MV-4-11 (cell line): ENCODE measurements at places on chromosomes 11 and 22.

DNA sequence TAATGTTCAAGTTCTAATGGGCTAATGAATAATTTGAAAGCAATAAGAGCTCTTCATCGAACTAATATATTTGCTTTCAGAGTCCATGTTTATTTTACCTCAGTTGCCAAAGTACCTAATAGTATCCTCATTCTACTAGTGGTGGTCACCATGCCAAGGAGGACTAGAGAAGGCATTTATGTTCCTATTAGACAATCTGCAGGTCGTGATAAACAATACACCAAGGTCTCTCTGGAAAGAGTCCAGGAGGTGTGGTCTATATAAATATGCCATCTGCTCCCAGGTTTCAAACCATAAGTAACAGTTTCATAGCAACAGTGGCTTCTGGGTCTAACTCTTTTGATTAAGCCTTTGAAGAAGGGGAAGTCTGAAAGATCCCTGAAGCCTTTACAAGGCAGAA is 42.9 kb downstream of the ARFGAP3 start:
- DNase-seq, result peak; percentile 27

DNA sequence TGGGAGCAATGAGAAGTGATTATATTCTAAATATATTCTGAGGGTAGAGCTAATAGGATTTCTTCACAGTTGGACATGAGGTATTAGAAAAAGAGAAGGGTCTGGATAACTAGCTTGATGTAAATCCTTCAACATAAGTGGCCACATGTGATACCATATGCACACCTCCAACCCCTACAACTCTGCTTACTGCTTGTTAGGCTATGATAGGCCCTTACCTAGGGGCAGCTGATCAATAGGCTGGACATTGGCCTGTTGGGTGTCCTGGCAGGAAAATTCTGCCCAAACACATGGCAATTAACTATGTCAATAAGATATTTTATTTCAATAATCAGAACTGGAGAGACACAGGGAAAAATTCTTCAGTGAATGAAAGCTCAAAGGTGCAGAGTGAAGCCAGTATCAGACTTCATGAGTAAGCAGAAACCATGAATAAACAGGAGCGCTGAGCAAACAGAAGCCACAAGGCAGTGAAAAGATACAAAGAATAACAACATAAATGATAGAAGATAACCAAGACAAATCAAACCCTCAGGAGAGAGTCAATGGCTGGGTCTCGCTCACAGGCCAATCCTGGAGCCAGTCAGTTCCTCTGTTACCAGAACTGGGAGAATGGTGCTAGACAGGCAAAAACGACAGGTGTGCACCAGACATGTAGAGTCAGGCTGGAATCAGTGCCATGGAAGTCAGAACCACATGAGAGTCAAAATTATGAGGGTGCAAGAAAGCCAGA is 46.3 kb upstream of the PSMA1 start:
- no peak for DNase-seq

DNA sequence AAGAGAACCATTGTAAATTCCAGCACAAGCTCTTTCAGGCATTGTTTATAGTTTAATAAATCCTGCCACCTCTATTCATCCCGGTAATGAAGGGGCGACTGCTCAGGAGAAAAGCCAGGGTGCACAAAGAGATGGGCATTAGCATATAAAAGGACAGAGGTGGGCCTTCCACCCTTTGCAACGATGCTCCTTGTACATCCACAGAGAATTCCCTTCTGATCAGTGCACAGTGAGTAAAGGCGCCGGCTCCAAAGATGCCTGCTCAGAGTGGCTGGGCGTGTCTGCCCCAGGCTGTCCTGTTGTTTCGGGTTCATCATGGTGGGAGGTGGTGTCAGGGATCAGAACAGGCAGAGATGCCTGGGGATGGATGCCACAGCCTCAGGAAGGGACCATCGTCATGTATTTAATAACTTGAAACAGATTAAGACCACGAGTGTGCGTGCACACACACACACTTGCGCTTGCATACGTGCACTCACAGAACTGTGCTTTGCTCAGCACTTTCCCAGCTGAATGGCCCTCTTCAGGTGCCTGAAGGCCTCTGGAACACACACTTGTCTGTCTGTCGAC is 305.0 kb downstream of the TBC1D22A start:
- no peak for DNase-seq

- peak; percentile 50 for DNase-seq
These were observed 14.9 kb upstream of the PVALB start for GRCh38 chr22:36831717-36832116.

- no peak for DNase-seq
These were observed 4.1 kb upstream of the TBX1 start for GRCh38 chr22:19756288-19757128.

DNA sequence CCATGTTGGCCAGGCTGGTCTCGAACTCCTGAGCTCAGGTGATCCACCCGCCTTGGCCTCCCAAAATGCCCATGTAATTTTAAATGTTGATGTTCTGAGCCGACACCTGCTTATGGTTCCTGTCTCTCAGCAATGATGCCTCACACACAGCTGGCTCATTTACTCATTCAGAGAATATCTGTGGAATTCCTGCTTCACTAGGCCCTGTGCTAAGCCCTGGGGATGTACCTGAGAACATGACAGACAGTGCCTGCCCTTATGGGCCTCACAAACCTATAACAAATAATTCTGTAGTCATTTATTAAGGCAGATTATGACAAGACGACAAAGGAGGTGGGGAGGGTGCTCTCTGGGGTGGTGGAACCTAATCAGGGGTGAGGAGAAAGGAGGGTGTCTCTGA is 93.7 kb downstream of the PRR5L start:
- no peak for DNase-seq

DNA sequence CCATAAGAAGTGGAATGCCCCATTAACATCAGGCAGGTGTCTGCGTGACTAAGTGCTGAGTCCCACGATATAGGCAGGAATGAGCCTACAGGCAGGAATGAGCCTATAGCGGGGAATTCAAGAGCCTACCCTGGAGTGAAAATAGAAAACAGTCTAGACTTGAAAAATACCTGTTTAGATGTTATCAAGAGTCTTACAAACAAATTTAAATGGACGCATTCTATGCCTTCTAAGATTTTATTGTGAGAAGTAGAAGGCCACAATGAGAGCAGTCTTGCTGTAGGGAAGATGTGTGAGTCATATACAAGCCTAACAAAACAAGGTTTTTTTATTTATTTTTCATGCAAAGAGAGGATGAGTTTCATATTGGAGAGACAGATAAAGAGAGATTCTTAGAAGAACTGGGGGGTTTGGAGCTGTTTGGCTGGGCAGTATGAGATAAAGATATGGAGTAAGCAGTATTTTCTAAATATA is 200.8 kb upstream of the ZC3H12C start:
- no peak for DNase-seq

DNA sequence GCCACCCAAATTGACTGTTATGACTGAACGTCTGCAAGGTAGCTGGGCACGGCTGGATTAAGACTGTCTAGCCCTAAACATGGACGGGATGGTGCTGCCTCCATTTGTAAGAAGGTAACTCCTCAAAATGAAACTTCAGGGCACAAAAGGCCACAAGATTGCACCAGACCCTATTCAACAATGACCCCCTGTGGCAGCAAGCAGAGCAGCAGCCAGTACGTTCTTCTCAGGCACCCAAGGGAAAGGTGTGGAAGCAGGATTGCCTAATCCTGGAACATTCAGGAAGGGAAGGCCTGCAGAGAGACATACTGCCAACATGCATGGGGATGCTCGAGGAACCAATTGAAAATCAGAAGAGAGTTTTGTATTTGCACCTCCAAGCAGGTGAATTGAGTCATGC is 4.5 kb upstream of the TBX10 start:
- peak; percentile 12 for DNase-seq

GRCh38 chr11:118224511-118225188 is at the start of gene JAML:
Gene JAML, minus strand, starts transcription at chr11:118225011. Its CDS starts 10,145 bp downstream, at chr11:118214866.
- DNase-seq, result peak; percentile 78

DNA sequence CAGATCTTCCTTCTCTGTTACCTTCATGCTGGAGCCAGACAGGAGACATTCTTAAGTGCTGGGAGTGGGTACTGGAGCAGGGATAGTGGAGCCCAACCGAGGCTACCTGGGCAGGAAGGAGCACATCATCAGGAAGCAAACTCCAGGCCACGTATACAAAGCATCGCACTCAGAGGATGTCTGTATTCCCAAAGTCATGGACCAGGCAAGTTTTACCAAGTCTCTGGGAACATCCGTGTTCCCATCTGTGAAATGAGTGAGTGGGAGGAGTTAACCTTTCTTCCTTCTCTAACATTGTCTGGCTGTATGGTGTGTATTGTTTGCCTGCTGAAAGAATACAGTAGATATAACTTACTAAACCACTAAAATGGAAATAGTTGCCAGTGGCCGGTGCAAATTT is 175.0 kb upstream of the TMEM45B start:
- DNase-seq, result no peak

GRCh38 chr11:27694992-27695391 is 5.3 kb downstream of the BDNF start:
- DNase-seq, result no peak

DNA sequence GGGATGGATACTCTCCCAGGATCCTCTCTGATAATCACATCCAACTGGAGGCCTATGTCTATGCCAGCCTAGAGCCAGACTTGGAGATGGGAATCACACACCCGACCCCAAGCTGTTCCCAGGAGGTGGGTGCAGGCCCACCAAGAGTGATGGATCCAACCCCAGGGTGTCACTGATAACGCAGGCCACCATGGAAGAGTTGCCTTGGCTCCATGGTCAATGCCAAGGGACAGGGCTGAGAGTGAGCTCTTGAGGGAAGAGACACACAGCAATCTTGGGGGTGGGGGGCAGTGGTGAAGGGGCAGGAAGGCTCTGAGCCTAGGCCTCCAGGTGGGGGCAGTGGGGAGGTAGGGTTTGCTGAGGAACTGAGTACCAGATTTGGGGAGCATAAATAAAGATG is 16.9 kb downstream of the TUB start:
- DNase-seq, result no peak

DNA sequence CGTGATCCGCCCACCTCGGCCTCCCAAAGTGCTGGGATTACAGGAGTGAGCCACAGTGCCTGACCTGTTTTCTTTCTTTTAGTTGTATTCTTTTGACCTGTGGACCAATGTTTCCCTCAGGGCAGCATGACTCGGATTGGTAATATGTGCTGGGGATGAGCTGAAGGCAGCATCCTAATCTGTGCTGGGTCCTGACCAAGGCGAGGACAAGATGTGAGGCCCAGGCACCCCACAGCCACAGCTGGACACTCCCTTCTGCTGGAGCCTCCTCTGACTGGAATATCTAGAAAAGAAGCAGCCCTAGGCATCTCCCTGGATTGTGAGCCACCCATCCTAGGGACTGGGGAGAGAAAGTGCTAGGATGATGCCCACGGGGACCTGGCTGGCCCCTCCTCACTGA is 105.4 kb downstream of the PDE2A start:
- no peak for DNase-seq

DNA sequence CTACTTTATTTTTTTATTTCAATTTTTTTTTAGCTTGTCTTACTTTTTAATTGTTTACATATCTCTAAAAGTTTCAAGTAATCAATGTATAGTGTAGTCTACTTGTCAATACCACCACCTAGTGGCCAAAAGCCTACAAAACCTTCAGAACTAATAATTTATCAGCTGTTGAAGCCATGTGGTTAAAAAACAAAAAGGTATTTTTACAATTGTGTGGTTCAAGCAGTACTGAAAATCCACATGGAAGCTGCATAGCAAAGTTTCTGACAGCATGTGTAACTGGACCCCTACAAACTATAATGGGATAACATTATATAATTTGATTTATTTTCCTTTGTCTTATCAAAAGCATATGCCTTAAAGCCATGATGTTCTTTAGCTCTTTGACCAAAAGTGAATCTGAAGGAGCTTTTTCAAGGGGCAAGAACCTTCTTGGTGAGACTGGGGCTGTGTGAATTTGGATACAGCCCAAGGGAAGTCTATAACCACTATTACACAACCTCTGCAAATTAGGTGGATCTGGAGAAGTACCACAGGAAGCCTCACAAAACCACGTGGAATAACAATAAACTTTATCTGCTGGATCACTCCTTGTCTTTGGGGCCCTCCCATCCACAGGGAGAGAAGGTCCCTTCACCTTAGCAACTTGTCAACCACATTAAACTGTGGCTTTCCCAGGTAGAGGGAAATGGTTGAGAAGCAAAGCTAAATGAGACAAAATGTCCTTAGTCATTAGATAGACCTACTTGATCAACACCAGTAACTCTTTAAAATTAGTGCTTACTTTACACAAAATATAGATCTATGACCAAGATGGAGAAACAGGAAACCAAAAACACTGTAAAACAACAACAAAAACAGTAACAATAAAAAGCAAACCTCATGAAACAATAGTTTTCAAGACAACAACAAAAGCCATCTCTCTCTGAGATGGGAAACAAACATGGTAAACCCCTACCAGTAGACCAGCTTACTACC is 9.9 kb downstream of the NARS2 start:
- peak; percentile 66 for DNase-seq

GRCh38 chr11:128458321-128458720 is 129.0 kb downstream of the ETS1 start:
- DNase-seq, result no peak

DNA sequence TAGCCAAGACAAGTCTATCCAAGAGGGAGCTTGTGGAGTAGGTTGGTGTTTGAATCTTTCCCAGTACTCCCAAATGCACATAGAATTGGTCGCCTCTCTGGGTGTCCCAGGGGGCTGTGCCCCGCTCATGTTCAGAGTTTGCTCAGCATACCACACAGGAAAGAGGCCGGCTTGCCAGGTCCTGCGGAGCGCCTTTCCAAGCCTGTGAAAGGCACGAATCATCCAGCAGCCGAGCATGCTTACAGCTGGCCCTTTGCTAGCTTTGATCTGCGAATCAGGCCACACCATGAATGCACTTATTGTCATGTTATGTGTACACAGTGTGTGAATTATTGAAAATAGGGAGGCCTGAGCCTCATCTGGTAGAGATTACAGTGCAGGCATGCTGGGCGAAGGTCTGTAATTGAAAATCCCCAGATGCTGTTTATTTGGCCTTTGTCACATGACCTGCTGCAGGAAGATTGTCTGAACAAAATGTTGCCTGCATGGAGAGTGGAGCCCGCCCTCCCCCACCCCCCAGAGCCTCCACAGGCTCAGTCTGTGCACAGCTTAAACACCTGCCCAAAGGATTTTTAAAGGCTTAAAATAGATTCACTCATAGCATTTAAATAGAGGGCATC is 163.3 kb upstream of the RASSF10 start:
- no peak for DNase-seq

GRCh38 chr11:70851308-70851707 is 401.1 kb downstream of the SHANK2 start:
- no peak for DNase-seq

DNA sequence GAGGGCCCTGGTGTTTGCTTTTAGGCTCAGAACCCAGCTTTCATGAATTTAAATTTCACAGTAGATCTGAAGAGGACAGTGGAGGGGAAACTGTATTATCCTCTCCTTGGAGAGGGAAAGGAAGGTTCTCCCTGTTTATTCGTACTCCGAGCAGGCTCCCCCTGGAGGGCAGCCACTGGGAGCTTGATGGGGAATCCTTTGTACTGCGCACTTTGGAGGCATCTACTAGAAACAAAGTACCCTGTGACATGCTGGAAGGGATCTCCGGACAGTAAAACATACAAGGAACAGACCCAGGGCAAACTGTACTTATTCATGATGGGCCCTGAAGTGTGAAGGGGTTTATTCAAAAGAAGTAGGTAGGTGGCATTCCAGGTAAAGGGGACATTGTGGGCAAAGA is 27.2 kb downstream of the NAV2 start:
- no peak for DNase-seq

- no peak for DNase-seq
These were observed 775.6 kb downstream of the BRD1 start for GRCh38 chr22:49052023-49052538.
